Memory B cell (primary cell): ENCODE measurements at places on chromosomes 3 and 15.

DNA sequence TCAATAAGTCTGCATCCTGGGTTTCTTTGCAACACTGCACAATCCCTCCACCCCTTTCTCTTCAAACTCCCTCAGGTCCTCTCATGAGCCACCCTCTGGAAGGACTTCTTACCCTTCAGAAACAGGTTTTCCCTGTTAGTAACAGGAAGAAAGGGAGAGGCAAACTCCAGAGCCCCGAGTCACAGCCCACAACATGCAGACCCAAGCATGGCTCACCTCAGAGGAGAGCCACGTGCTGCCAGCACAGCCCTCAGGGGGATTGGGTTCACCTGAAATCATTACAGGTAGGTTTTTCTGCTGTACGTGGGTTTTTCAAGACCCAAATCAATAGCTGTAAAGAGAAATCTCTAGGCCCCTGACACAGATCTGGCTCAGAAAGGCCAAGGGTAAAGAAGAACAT is 359.7 kb upstream of the ATP10A start:
- DNase-seq: no peak

DNA sequence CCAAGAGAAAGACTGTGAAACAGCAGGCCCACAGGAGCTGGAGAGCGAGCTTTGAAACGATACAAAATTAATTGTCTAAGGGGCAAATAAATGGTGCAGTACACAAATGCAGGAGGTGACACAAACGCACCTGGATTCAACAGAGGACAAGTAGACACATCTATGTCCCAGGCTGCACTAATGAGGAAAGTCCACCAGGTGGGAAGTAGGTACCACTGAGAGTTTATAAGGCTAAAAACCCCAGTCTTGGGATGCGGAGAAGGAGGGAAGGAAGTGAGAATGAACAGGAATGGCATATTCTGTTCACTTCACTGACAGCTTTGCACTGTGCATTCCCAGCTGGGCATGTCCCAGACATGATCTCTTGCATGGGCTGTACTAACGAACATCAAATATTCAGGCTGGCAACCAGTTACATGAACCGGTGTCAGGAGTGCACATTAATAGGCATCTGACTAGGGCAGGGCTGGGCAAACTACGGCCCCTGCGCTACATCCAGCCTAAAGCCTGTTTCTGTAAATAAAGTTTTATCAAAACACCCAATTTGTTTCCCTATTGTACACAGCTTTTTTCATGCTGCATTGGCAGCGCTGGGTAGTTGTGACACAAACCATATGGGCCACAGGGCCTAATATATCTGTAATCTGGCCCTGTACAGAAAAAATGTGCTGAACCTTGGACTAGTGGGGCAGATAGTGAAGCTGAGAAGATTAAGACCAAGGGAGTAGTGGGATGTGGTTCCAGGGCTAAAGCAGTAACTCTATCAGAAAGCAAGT is 107.0 kb downstream of the IGF2BP2 start:
- no peak for DNase-seq

DNA sequence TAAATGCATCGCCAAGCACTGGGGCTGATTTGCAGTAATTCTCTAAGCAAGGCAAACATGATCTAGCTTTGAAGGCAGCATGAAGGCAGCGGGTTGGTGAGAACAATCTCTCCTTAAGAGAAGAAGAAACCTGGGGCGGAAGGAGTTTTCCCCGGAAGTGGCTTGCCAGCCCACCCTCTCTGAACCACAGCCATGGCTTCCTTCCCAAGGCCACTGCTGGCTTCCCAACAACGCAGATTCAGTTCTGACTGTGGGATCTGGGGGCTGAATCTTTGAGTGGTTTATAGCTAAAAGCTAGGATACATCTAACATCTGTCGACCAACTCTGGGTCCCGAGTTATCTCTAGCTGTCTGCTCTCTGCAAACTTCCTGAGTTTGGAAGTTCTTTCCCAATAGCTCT is 4.3 kb upstream of the CPN2 start:
- DNase-seq: no peak

- DNase-seq: no peak
Observed at GRCh38 chr3:143643905-143644304, 204.4 kb downstream of the SLC9A9 start.

DNA sequence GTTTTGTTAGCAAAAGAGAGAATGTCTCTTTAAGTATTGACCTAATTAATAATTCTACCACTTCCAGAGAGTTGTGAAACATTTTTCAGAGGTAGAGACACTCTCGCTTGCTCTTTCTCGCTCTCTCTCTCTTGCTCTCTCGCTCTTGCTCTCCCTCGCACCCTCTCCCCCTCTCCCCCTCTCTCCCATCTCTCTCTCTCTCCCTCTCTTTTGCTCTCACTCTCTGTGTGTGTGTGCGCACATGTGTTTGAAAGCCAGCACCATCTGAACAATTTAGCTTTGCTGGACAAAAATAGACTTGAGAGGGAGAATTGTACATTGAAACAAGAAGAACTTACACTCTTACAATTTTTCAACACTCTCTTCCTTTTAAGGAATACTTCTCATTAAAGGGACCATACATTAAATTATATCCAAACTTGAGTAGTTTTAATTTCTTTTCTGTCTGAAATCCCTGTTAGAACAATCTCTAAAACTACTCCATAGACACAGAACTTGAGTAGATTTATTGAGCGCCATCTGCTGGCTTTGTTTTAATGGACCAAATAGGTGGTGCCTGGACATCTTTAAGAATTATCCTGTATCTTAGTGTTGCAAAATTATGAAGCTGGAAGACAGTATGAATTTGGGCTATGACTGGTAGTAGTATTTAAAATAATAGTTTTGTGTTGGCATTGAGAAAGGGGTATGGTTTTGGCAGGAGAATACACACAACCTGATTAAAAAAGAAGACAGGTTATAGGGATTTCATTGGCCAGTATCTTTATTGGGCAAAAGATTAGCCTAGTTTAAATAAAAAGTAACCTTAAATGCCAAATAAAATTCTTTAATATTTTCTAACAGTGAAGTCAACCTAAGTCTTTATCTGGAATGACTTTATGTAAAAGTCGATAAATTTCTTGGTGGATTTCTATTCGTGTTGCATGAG is 124.6 kb downstream of the AKAP13 start:
- DNase-seq: peak; percentile 51

DNA sequence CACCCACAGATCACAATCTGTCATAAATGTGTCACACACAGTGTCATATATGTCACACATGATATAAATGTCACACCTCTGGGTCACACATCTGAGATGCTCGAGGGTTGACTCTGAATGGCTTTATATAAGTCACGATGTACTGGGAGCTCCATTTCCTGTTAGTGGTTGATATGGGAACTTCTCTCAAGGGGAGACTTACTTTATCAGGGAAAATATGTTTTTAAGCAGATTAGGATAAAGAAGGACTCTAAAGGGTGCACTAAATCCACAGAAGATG is 83.9 kb upstream of the MEF2A start:
- DNase-seq: no peak

DNA sequence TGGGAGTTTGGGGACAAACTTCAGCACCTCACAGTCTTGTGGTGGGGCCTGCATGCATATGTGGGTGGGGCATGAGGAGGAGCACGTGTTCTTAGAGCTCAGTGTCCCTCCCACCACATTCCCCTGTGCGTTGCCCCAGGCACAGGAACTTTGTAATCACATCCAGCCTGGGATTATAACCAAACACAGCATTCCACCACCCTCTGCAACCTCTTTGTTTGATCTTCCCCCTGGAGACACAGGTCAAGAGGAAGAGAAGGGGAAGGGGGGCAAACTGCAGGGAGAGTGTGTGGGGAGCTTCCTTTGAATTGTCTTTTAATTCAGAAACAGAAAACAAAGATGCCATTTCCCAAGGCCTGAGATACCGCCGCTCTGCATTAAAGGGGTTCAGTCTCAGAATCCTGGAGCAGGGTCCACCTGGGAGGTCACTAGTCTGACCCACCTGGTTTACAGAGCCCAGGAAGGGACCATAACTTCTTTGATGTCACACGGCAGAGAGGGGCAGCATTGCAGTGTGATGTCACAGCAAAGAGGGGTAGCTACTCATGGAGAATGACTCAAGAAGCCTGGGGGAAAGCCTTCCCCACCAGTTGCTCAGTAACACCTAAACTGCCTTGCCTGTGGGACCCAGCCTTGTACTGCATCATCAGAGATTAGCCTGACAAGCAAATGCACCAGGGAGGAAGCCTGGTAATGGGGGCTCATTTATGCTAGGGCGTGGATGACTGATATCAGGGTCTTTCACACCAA is 106.3 kb upstream of the RNU6-1 start:
- no peak for DNase-seq

DNA sequence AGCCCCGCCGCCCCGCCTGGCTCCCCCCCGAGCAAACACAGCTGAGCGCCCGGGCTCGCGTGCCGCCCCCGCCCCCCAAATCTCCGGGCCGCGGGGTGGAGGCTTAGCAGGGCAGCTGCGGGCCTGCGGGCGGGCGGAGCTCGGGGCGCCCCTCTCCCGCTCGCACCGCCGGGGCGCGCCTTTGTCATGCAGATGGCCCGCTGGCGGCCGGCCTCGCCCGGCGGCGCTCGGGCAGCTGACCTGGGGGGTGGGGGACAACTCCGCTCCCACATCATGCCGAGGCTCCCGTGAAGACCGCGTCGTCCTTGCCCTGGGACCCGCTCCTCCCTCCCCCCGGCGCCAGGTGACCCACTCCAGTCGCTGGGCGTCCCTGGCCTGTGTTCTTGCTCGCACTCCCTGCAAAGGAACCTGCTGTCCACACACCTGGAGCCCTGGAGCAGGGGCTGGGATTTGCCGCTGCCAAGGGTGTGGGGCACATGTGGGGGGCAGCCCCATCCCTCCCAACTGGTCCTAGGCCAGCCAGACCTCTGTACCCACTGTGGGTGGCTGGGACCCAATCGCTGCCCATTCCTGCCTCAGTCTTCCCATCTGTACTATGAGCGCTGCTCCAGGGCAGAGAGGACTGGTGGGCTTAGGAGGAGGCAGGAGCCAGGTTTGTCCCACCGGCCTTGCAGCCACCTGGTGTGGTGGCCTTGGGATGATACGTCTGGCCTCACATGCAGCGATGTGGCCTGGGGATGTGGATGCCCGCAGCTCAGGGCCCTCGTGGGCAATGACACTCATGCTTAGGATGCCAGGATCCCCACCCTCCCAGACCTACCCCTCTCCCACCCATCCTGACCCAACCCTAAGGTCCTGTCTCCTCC is 33.5 kb downstream of the DNAJB8 start:
- no peak for DNase-seq

- DNase-seq: no peak
Observed at GRCh38 chr3:57252404-57252803, 24.9 kb downstream of the APPL1 start.

- DNase-seq: no peak
Observed at GRCh38 chr15:87599616-87600015, 656.9 kb downstream of the NTRK3 start.

- no peak for DNase-seq
Observed at GRCh38 chr3:141307351-141308059, 60.8 kb upstream of the ZBTB38 start.
